Activated T-helper 1 cell treated with anti-CD3 and anti-CD28 coated beads, Interleukin-2, amount 50 U/mL, for 16 hours (primary cell): ENCODE measurements at places on chromosomes 13 and 19.
A peak's percentile ranks its signal among the peaks of the same experiment; 100 is the strongest.

- DNase-seq, result no peak
Measured at GRCh38 chr13:35965226-35965927, 165.8 kb downstream of the DCLK1 start.

DNA sequence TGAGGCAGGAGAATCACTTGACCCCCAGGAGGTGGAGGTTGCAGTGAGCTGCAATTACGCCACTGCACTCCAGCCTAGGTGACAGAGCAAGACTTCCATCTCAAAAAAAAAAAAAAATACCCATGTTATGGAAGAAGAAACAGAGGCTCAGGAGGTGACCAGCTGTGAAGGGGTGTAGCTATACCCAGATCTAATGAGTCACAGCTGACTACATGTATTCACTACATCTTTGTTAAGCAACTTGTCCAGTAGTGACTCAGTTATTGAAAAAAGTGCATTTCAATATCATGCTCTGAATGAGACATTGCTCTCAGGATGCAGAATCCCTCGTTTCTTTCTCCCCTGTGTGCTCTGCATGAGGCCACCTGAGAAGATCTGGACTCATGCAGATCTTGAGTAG, 16.1 kb upstream of the SPART start:
- DNase-seq, result no peak

DNA sequence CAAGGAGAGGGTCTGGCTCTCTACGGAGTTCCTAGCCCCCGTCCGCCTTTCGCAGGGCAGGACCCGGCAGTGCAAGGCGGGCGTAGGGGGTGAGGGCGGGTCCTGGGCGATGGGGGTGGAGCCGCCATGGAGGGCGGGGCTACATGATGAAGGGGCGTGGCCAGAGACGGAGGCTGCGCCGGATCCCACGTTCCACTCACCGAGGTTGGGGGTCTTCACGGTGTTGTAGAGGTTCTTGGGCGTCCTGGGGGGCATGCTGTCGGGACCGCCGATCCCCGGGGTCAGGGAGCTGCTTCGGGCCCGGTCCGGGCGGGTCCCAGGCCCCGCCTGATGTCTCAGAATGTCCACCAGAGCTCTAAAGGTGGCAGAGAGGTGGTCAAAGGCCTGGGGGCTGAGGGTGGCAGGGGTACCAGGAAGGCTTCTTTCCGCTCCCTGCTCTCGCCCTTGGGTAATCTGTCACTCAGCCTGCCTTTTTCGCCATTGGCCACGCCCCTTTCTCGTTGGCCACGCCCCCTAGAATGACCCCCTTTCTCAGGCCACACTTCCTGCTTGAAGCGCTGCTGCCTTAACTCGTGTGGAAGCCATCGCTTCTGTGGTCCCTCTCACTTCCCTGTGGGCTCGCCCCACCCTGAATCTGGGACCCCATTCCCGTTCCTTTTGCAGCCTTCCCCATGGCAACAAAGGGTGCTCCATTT, 2.5 kb downstream of the SHISA7 start:
- DNase-seq, result no peak

- no peak for DNase-seq
Measured at GRCh38 chr13:102825921-102826706, 19.7 kb upstream of the ERCC5 start.

DNA sequence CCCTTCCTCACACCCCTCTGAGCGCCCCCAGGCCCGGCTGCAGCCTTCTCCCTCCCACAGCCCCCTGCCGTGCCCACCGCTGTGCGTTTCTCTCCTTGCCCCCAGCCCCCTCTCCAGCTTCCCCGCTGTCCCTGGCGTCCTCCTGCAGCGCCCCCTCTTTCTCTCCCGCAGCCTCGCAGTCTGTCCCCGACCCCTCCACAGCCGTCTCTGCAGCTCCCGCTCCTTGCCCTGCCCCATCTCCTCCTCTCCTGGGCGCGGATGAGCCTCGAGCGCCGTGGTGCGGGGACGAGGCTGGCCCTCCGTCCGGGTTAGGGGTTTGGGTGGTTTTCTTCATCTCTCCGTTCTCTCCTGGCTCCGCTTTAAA, 1.1 kb downstream of the KMT5C start:
- no peak for DNase-seq

DNA sequence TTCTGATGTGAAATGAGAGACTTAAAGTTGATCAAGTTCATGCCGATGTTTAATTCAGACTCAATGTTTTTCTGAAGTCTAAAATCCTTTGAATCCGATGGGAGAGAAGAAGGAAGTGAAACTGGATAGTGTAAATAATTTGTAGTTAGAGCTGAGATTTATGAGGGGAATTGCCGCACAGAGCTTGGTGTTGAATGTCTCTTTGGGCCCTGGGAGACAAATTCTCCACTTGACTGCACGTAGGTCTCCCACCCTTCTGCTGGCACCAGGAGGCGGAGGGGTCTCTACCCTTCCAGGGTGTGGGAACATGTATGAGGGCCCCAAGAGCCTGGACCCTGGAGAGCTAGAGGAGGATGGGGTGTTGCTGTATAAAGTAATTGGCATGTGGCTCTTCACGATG, 140.8 kb upstream of the SERP2 start:
- DNase-seq, result no peak

DNA sequence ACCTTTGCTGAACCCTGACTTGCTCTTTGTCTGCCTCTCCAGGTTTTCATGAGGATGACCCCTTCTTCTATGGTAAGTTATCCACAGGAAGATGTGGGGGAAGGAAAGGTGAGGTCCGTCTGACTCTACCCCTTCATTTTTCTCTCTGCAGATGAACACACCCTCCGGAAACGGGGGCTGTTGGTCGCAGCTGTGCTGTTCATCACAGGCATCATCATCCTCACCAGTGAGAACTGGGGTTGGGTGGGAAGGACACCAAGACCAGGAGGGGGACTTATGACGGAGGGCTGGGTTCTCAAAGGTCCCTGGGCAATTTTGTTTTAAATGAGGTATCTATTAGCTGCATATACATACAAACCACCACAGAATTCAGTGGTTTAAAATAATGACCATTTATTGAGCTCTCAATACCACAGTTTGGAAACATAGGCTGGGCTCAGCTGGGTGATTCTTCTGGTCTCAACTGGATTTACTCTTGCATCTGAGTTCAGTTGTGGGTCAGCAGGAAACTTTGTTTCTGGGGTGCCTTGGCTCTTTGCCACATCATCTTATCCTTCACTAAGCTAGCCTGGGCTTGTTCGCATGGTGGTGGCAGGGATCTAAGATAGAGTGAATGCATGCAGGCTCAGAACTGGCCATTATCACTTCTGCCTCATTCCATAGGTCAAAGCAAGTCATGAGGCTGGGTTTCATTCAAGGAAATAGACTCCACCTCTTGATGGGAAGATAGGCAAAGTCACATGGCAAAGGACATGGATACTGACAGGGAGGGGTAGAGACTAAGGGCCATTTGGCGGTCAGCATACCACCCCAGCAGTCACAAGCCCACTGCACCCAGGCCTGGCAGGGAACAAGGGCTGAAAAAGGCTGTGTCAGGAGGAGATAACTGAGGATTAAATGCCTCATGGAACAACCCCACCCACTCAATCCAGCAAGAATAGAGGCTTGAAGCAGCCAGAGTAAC, 11.8 kb downstream of the FXYD5 start:
- no peak for DNase-seq

DNA sequence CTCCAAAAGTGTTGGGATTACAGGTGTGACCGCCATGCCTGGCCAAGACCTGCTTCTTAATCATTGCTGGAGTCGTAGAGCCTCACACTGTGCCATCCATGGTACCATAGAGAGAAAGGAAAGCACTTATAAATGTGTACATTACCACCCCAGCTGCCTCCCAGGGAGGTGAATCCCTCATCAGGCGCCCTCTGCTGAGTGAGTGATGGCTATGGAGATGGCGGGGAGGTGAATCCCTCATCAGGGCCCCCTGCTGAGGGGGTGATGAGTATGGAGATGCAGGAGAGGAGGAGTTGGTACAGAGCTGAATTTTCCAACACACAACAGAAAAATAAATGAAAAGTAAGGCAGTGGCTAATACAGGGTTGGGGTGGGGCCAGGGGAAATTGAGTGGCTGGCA, 263.4 kb downstream of the UQCRFS1 start:
- DNase-seq, result no peak

DNA sequence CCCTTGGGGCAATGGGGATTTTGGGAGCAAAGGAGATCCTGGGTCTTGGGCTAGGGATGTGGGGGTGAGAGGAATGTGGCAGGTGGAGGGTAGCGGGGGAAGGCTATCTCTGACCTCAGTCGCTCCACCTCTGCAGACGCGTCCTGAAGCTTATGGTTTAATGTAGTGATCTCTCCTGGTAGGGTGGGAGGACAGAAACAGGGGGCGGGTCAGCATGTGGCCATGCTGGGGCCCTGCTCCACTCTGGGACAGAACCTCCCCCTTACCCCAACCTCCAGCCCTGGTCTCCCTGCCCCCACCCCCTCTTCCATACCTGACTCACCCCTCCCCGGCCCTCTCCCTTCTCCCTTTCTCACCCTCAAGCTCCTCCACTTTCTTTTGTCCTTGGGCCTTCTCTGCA, 1.4 kb downstream of the BST2 start:
- DNase-seq, result no peak

GRCh38 chr13:97758317-97758716, 195.2 kb upstream of the IPO5 start:
- no peak for DNase-seq

- peak; percentile 11 for DNase-seq
Measured at GRCh38 chr19:3243819-3244700, 19.6 kb downstream of the CELF5 start.

- no peak for DNase-seq
Measured at GRCh38 chr19:29449371-29449770, 76.4 kb upstream of the VSTM2B start.

- no peak for DNase-seq
Measured at GRCh38 chr19:10226376-10227025, 4.6 kb downstream of the S1PR2 start.

GRCh38 chr13:26062853-26063444, 11.1 kb upstream of the SHISA2 start:
- DNase-seq, result no peak

GRCh38 chr13:51645154-51645650, 60.9 kb downstream of the WDFY2 start:
- no peak for DNase-seq

- no peak for DNase-seq
Measured at GRCh38 chr13:79987761-79988160, 353.2 kb downstream of the SPRY2 start.

GRCh38 chr19:17946965-17947784, 14.4 kb downstream of the CCDC124 start:
- DNase-seq, result no peak

GRCh38 chr19:33464010-33464732, 57.4 kb downstream of the PEPD start:
- no peak for DNase-seq

GRCh38 chr19:6516018-6516658, 14.0 kb upstream of the TUBB4A start:
- DNase-seq, result peak; percentile 17

- no peak for DNase-seq
Measured at GRCh38 chr19:47374876-47375693, 26.0 kb downstream of the DHX34 start.

DNA sequence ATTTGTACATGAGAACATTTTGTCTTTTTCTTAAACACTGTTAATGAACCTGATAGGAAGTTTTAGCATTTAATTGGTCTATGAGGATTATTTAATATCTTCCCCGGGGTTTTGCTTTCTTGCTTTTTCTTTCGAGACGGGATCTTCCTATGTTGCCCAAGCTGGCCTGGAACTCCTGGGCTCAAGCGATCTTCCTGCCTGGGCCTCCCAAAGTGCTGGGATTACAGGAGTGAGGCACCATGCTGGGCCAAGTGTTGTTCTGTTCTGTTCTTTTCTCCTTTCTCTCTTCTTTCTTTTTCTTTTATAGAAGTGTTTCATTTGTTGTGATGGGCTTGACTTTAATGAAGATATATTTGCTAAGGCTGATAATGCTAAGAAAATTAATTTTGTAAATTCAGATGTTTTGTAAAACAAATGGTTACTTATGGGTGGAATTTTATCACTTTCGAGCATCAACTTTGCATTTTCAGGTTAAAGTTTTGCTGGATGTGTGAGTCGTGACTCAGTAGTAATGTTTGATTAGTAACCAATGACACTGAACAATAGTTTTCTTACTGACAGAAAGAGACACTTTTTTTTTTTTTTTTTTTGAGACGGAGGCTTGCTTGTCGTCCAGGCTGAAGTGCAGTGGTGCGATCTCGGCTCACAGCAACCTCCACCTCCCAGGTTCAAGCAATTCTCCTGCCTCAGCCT, 2.2 kb downstream of the PAN3 start:
- DNase-seq, result no peak

DNA sequence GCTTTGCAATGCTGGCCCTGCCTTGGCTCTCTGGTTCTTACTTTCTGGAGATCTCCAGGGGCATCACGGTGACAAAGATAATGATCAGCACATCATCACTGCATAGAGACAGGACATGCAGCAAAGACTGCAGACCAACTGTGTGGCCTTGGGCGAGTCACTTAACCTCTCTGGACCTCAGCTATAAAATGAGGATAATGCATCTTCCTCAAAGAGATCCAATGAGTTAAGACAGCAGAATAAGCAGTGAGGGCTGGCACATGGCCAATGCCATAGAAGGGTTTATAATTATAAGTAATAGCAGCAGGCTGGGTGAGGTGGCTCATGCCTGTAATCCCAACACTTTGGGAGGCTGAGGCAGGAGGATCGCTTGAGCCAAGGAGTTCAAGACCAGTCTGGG, 2.4 kb downstream of the MAG start:
- DNase-seq, result no peak

DNA sequence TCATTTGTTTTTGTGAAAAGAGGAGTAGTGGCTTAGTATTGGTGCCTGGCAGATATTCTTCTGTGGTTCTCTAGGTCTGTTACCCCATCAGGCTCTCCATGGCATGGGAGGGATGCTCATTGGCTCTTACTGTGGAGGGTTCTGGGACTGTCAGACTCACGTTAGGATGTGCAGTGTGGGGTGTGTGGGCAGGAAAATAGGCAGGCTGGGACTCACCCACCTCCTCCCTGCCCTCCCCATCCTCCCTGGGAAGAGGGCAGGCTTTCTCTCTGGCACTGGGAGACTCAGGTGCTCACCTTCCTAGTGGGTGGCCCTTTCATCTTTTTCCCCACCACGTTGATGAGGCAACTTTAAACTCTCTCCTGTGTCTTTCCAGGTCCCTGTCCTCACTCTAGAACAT, 44.2 kb downstream of the ZNF536 start:
- DNase-seq, result no peak

DNA sequence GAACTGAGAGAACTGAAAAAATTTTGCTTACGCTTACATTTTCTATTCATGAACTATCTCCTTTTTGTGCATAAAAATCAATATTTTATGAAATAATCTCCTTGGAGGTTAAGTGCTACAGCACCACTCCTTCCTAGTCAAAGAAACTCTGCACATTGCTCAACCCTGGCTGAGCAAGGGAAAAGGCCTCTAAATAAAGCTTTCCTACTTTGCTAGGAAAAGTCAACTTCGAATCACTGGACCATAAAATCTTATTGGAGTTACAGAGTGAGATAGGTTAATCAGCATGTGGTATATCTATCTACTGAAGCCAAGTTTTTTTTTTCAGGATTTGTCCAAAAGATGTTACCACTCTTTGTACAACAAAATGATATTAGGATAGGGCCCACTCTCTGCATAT, 57.5 kb upstream of the HMGB1 start:
- no peak for DNase-seq
